ENCODE measurements at places on chromosomes 12 and 14.
A peak's percentile ranks its signal among the peaks of the same experiment; 100 is the strongest.

- no peak for DNase-seq
Observed at GRCh38 chr14:77475432-77476115, 17.7 kb downstream of the AHSA1 start.

- DNase-seq, result no peak
Observed at GRCh38 chr12:87112571-87113345, 856.6 kb upstream of the MGAT4C start.

DNA sequence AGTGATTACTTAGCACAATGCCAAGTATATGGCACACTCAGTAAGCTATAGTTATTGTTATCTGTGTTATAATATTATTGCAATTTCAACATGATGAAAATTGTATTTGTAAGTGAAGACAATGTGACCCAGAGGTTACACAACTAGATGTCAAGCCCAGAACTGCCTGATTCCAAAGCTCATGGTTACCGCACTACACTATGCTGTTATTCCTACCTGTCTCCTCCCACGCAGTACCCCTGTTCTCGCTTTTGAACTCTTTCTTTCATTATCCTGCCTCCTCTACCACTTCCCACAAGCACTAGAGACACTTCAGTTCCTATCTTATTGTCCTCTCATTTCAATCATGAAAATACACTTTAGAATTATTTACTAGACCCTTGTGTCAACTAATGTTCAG lies 93.2 kb downstream of the PLCZ1 start:
- no peak for DNase-seq

GRCh38 chr12:93980711-93981110 lies 167.7 kb upstream of the PLXNC1 start:
- no peak for DNase-seq

- peak; percentile 3 for DNase-seq
Observed at GRCh38 chr12:113820309-113820708, 145.8 kb downstream of the RBM19 start.

GRCh38 chr12:118581371-118581770 lies 205.0 kb downstream of the SUDS3 start:
- no peak for DNase-seq

Measured in stimulated activated naive CD4-positive, alpha-beta T cell (primary cell).